ENCODE measurements at places on chromosomes 7 and 10.

- no peak for DNase-seq
Observed at GRCh38 chr10:127919418-127920271, 12.7 kb downstream of the PTPRE start.

- no peak for DNase-seq
Observed at GRCh38 chr10:76922666-76923065, 714.9 kb downstream of the KCNMA1 start.

GRCh38 chr7:127404286-127405072, 12.0 kb upstream of the ZNF800 start:
- no peak for DNase-seq

DNA sequence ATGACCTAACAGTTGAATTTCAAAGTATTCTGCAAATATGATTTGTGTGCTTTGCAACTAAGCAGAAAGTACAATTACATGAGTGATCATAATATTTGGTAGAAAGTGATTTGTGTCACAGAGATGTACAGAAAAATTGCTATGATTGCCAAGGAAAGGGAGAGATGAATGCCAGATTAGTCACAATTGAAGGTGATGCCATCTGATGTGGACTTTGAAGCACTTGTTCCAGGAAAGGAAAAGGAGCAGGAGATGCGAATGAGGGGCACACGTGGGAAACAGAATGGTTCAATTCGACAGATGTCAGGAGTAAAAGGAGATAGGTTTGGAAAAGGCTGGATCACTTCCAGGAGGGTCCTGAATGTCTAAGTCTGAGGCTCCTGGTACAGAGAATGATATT, 153.1 kb upstream of the LAMB4 start:
- DNase-seq: no peak

GRCh38 chr7:45702751-45703150, 128.6 kb downstream of the ADCY1 start:
- no peak for DNase-seq

GRCh38 chr10:72079356-72079755, 9.0 kb downstream of the SPOCK2 start:
- DNase-seq: peak; percentile 66

- no peak for DNase-seq
Observed at GRCh38 chr10:132793871-132794849, 8.2 kb upstream of the NKX6-2 start.

DNA sequence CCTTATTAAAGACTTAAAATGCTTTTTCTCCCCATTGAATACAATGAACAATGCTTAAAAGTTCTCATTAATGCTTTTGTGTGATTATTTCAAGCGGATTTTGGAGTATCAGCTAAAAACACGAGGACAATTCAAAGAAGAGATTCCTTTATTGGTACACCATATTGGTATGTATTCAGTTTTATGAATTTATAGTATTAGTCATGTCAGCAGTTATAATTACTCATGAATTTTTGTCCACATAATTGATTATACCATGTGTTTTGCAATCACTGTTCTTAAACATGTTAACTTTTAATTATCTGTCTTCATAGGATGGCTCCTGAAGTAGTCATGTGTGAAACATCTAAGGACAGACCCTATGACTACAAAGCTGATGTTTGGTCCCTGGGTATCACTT, 31.9 kb downstream of the SLK start:
- no peak for DNase-seq

- DNase-seq: no peak
Observed at GRCh38 chr10:104690959-104691358, 49.9 kb downstream of the SORCS3 start.

- DNase-seq: no peak
Observed at GRCh38 chr10:13503745-13504463, 24.9 kb downstream of the BEND7 start.

DNA sequence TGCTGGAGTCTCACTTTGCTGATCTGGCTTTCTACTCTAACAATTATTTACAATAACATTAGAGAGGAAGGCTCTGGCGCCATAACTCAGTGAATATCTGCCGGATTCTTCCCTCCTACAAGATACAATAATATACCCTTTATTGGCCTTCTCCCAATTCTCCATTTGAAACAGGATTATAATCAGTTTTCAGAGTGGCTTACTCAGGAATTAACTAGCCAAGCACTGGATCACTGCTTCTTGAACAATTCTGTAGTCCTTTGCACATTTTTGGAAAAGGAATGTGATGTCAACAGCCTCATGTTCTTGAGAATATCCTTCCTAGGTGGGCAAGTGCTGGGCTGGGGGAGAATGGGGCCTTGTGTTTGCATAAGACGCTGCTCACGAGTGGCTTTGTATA, 125.9 kb downstream of the HIPK2 start:
- DNase-seq: no peak

- no peak for DNase-seq
Observed at GRCh38 chr7:47277321-47277781, 304.6 kb downstream of the TNS3 start.

DNA sequence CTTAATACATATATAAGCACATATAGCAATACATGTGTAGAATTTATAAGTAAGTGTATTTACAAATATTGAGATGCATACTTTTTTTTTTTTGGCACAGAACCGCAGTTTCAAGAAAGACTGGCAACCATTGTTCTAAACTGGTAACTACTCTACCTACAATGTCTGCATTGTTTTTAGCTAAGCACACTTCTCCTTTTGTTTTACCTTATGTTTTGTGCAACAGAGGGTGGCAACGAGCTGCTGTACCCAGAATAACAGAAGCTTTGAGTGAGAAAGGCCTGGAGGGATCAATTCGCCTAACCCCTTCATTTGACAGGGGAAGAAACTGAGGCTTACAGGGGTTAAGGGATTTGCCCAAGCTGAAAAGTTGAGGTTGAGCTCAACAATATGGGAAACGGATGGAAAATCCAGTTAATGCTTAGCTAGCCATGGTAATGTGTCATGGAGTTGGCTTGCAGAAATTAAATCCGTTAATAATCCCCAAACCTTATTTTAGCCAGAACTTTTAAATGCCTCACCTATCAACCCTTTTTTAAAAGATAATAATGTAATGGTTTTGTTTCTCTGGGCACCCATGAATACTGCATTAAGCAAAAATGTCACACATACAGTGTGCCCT, 25.5 kb downstream of the FZD1 start:
- no peak for DNase-seq

GRCh38 chr7:159126311-159127260, 18.1 kb downstream of the VIPR2 start:
- DNase-seq: no peak

- DNase-seq: no peak
Observed at GRCh38 chr10:100506596-100507356, 12.9 kb downstream of the SEC31B start.

DNA sequence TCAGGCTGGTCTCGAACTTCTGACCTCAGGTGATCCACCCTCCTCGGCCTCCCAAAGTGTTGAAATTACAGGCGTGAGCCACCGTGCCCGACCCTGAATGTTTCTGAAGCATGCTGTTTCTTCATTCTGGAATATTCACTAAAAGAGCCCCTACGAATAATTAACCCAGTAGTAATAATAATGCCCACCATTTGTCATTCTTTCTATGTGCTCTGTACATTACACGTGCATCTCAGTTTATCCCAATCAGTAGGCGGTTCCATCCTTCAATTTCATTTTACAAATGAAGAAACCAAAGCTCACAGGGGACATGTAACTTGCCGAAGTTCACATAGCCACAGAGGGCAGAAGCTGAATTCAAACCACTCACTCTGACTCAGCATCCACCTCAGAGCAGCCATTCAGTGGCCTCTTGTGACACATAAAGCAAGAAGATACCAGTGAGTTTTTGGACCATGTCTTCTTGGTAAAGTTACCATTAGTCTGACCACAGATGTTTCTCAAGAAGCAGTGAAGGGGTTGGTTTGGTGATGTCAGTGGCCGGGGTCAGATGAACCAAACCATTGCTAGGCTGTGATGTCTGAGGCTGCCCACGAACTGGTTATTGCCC, 71.9 kb upstream of the DUSP5 start:
- no peak for DNase-seq

DNA sequence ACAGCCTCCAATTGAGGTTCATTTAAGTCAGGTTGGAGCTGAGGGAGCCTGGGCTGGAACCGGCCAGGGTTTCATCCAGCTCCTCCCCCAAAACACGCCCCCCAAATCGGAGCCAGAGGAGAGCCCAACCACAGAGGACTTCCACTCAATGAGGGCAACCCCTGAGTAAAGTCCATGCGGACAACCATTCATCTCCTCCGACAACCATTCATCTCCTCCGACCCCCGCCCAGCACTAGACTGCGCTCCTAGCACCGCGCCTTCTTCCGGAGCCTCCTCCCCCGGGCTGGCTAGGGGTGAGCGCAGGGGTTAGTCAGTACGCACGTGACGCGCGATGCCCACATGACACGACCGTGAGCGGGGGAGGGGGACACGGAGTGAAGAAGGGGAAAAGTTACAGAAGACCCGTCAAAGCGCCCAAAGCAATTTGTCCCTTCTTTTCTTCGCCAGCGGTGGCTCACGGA, 1.4 kb downstream of the MAGI2 start:
- no peak for DNase-seq

GRCh38 chr7:46738165-46738564, 817.1 kb upstream of the IGFBP3 start:
- no peak for DNase-seq

GRCh38 chr10:24343686-24344085, 134.7 kb downstream of the KIAA1217 start:
- no peak for DNase-seq

GRCh38 chr7:47389171-47389922, 192.6 kb downstream of the TNS3 start:
- no peak for DNase-seq

GRCh38 chr10:20746856-20747255, 150.3 kb downstream of the NEBL start:
- DNase-seq: no peak

DNA sequence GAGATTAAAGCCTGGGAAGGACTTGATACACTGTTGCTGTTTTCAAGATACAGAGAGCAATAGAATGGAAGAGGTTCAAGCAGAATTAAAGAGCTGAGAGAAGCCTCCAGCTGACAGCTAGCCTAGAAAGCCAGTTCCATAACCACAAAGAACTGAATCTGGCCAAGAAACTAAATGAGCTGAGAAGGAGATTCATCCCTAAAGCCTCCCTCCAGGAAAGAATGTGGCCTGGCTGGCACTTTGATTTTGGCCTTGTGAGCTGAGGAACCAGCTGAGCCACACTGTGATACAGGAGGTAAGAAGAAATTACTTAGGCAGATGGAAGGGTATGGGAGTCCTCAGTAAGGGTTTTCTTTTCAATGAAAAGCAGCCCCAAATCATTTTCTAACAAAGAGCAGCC, 324.1 kb downstream of the PHF14 start:
- no peak for DNase-seq

DNA sequence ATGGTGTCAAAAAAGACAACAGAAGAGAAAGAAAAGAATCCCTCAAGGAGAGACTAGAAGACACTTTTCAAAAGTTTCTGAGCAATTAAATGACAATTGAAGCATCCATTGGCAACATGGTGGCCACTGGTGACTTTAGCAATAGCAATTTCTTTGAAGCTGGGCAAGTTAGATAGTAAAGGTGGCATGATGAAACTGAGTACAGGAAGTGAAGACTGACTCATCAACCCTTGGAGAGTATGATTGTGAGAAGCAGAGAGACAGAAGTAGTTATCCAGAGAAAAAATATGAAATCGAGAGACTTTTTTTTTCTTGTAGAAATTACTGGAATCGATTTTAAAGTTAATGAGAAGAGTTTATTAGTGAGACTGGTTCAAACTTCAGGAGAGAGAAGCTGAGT, 52.5 kb downstream of the DGKB start:
- no peak for DNase-seq

DNA sequence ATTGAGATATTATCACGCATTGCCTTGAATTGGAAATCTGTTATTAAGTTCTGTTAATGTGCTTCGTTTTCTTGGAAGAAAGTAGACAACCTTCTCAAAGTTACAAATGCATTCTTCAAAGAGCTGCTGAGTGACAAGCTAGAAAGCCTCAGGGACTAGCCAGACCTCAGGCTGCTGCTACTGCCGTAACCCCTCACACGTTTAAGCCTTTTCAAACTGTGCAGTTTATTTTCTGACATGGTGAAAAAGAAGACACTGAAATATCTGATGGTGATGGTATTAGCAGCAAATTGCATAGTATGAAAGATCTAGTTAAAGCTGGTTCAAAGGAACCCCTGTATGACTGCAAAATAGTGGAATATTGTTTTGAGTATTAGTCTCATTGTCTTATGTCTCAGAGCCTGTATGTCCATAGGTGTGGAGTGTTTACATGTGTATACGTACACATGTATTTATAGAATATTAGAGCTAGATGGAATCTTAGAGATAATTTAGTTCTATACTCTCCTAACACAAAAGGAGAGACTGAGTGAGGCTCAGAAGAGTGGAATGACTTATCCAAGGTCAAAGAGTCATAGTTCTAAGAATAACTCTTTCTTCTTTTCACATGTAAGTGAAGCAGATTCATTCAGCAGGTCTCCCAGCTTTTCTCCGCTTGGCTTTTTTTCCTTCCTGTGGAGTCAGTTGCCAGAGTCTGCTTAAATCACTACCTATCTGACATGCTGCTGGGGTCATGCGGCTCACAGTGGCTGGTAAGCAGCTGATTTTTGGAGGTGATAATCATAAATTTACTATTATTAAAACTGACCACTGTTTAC, 431.9 kb downstream of the PLXDC2 start:
- DNase-seq: no peak

DNA sequence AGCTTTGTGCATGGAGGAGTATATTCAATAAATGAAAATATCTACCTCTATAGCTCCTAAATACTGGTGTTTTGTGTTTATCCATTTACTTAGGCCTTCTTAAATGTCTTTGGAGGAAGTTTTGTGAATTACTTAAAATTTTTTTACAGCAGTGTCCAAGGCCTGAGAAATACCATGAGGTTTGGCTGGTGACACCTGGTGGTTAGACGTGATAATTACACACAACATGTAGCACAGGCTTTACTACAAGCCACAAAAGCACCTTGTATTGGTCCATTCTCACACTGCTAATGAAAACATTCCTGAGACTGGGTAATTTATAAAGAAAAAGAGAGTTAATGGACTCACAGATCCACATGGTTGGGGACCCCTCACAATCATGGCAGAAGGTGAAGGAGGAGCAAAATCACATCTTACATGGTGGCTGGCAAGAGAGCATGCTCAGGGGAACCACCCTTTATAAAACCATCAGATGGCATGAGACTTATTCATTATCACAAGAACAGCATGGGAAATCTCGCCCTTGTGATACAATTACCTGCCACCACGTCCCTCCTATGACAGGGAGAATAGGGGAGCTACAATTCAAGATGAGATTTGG, 20.6 kb downstream of the HYAL4 start:
- peak; percentile 15 for DNase-seq

- DNase-seq: peak; percentile 61
Observed at GRCh38 chr7:1175967-1176851, 16.2 kb upstream of the ZFAND2A start.

- DNase-seq: no peak
Observed at GRCh38 chr10:42490368-42490767, 148.0 kb downstream of the ZNF33B start.

DNA sequence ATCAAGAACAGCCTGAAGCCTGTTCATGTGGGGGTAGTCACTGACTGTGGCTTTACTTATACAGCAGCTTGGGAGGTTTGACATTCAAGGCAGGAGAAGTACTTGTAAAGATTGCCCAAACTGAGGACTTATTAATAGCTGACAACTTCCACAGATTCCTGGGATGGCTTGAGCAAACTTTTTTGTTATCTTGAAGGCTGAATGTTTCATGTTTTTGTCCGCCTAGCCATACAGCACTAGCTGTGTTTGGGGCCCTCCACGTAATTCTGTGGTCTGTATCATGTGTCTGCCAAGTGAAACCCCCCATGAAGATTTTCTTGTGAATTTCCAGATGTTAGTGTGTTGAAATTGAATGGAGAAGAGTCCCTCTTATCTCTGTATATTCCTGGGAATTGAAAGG, 38.6 kb downstream of the FAS start:
- DNase-seq: no peak

- no peak for DNase-seq
Observed at GRCh38 chr7:90846192-90846591, 250.1 kb downstream of the CDK14 start.
